ENCODE measurements at places on chromosomes 13 and 19.

DNA sequence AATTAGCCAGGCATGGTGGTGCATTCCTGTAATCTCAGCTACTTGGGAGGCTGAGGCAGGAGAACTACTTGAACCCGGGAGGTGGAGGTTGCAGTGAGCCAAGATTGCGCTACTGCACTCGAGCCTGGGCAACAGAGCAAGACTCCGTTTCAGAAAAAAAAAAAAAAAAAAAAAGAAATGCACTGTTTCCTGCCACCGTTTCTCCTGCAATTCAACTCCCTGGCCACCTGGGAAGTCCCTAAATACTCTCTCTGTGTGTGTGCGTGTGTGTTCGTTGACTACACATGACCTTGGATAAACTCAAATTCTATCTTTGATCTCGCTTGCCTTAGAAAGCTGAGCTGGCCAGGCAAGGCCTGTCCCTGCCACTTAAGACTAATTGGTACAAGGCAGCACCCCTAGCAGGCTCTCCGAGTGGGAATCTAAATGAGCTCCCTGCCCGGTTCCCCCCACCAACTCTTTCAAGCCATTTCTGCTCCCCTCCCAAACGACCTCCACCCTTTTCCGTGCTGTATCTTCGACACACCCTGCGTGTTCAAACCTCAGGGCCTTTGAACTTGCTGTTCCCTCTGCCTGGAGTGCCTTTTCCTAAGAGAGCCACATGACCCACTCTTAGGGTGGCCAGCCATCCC is 5.2 kb upstream of the BCAT2 start:
- no peak for DNase-seq

- DNase-seq = no peak
These were observed 11.3 kb downstream of the CBLC start for GRCh38 chr19:44788971-44789370.

DNA sequence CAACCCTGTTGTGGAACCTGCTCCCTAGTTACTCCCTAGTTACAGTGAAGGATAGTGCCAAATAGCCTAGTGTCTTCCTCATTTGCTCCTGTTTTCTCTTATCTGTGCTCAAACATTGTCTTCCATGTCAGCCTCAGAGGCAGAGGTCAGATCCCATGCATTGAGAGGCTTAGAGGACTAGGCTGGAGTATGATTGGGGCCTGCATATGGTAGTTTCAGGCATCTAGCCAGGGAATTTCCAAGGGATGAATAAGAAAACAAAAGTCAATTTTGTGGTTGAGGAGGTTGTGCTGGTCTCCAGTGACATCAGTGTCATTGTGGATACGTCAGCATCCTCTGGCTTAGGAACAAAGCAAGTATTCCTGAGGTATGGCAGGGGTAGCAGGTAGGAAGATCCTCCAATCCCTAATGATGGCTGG is 9.4 kb downstream of the ZNF546 start:
- no peak for DNase-seq

GRCh38 chr19:40528078-40528477 is 48.6 kb upstream of the SHKBP1 start:
- no peak for DNase-seq

DNA sequence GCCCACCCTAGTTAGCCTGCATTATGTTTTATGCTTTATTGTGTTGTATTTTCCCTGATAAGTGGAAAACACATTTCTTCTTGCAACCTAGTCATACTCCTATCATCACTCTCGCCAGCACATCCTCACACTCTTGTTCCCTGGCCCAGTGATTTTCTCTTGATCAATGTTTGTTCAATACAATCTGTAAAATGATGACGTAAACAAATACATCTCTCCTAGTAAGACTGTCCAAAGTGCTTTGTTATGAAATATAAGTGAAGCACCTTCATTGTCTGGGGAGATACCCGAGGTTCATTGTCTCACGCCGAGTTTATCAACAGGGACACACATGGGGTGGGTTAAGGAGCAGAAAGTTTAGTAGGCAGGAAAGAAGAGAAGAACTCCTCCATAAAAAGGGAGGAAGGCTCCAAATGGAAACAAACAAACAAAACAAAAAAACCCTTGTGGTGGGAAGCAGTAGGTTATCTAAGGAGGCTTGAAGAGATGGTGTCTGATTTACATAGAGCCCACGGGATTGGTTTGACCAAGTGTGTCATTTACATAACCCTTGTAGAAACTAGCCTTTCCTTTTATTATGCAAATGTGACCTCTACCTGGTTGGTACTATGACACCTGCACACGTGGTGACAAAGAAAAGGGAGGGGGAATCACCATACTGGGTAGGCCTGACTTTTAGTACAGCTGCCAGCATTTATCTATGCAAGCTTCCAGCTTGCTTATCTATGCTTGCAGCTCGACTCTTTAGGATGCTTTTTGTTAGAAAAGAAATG is 1317.9 kb upstream of the SPRY2 start:
- DNase-seq = no peak

GRCh38 chr13:111062966-111063365 is 52.1 kb upstream of the ARHGEF7 start:
- DNase-seq = no peak

- DNase-seq = no peak
These were observed 1121.9 kb upstream of the PCDH20 start for GRCh38 chr13:62537593-62537992.

DNA sequence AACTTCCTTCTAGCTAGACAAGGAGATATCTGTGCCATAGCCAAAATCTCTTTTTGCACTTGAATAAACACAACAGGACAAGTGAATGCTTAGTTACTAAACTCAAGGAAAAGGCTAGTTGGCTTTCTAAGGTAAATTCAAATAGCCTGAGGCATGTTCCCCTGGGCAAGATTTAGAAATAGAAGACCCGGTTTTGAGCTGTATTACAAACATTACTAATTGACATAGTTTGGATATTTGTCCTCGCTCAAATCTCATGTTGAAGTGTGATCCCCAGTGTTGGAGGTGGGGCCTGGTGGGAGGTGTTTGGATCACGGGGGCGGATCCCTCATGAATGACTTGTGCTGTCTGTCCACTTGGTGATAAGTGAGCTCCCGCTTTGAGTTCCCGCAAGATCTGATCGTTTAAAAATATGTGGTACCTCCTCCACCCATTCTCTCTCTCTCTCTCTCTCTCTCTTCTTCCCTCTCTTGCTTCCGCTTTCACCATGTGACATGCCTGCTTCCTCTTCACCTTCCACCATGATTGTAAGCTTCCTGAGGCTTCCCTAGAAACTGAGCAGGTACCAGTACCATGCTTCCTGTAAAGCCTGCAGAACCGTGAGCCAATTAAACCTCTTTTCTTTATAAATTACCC is 3.9 kb upstream of the KBTBD6 start:
- no peak for DNase-seq

- DNase-seq = no peak
These were observed 12.0 kb downstream of the B3GNT8 start for GRCh38 chr19:41415154-41415571.

GRCh38 chr13:39226359-39226758 is 188.1 kb downstream of the NHLRC3 start:
- DNase-seq = peak; percentile 28

GRCh38 chr19:46372901-46373490 is 26.1 kb downstream of the PPP5C start:
- peak; percentile 72 for DNase-seq

DNA sequence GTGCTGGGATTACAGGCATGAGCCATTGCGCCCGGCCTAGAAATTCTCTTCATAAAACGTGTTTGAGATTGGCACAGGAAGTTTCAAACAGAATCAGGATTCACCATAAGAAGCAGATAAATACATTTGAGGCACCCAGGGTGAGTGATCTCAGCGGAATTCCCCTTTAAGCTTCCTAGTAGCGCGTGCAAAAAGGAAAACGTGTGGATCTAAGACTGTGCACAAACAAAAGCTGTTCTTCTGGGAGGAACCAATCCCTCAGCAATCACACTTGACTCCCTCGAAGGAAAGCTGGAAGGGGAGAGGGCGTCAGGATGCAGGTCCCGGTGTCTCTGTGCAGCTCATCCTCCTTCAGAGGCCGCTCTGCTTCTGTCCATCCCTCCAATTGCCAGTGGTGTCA is 15.5 kb downstream of the MCF2L start:
- DNase-seq = no peak

DNA sequence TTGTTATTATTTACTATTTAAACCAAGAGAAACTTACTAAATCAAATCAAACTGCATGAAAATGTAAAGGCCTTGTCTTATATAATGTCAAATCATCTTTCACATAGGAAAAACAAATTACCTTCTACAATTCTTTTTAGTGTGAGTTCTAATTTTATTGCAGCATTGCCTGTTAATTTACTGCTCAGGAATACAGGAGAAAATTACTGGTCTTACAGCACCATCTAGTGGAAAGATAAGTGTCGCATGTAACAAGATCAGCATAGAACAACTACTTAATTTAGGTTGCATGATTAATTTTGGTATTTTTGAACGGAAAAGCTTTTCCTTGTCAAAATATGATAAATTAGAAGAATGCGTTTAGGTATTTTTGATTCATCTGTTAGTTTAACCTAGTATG is 502.7 kb downstream of the UQCRFS1 start:
- no peak for DNase-seq

- DNase-seq = no peak
These were observed 48.0 kb upstream of the KATNAL1 start for GRCh38 chr13:30355384-30355699.

DNA sequence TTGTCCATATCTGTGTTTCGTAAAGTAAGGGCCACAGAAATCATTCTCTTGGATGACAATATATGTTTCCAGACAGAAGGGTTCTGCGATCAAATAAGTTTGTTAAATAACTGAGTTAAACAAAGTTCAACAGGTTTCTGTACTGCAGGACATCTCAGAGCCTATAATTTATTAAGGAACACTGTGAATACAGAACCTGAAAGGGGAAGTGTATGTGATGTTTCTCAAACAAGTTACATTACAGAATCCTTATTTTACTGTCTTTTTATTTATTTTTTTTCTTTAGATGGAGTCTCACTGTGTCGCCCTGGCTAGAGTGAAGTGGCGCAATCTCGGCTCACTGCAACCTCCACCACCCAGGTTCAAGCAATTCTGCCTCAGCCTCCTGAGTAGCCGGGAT is 55.4 kb upstream of the GTF2F2 start:
- DNase-seq = no peak

DNA sequence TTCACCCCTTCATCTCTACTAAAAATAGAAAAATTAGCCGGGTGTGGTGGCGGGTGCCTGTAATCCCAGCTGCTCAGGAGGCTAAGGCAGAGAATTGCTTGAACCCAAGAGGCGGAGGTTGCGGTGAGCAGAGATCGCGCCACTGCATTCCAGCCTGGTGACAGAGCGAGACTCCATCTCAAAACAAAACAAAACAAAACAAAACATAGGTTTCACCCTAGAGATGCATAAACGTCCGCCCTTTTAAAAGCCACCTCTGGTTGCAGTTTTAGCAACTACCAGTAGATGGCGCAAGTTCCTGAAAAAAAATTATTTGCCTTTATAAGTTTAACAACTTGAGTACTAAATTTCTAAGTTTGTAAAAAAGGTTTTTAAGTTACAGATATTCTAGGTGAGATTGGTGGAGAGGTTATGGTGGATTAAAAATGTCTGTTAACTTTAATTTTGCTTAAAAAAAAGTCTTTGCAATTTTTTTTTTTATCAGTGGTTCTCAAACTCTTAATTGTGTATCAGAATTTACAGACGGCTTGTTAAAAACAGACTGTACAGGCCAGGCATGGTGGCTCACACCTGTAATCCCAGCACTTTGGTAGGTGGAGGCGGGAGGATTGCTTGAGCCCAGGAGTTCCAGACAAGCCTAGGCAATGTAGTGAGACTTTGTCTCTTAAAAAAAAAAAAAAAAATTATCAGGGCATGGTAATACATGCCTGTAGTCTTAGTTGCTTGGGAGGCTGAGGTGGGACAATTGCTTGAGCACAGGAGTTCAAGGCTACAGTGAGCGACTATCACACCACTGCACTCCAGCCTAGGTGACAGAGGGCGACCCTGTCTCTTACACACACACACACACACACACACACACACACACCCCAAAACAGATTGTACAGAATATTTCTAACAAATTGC is 42.1 kb downstream of the NAA16 start:
- no peak for DNase-seq

GRCh38 chr13:30440910-30441703 is 18.8 kb downstream of the UBE2L5 start:
- no peak for DNase-seq

DNA sequence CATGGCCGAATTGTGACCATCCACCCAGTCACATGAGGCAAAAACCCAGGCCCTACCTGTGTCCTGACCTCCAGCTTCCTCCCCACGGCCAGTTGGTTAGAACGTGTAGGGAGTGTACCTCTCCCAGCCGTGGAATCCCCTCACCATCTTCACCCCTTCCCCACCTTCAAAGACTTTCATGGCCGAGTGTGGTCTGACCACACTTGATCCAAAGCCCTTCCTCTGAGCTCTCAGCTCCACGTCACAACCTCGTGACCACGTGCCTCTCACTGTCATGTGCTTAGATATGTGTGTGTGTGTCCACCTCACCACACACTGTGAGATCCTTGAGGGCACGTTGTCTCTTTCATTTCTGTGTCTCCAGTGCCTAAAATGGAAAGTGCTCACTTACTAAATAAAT is 48.6 kb upstream of the UBE2L5 start:
- DNase-seq = peak; percentile 46

- DNase-seq = no peak
These were observed 123.1 kb downstream of the CDK8 start for GRCh38 chr13:26377038-26377437.

GRCh38 chr19:6737873-6738786 is 750 bp upstream of the GPR108 start:
- DNase-seq = peak; percentile 92

- no peak for DNase-seq
These were observed 16.5 kb upstream of the IGLON5 start for GRCh38 chr19:51294977-51295375.

GRCh38 chr19:1489463-1490310 is 463 bp downstream of the PCSK4 start:
- DNase-seq = no peak

GRCh38 chr13:50549221-50549942 is 294.1 kb downstream of the DLEU7 start:
- DNase-seq = no peak

DNA sequence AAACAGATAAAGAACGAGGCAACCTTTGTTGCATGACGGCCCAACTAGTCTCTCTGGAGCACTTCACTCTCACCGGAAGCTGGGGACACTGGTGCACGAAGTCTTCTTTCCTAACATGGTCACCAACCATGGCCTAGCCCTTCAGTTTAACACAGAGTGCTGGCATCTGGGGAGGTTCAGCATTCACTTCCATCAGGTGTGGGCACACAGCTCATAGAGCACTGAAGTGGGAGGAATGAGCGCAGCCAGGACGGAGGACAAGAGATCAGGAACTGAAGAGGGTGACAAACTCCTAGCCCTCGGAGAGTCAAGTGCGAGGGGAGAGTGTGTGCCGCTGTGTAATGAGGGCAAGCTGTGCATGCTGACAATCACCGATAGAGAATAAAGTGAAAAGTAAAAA is 92.4 kb downstream of the CDADC1 start:
- DNase-seq = no peak
